ENCODE measurements at places on chromosomes 12 and 14.

DNA sequence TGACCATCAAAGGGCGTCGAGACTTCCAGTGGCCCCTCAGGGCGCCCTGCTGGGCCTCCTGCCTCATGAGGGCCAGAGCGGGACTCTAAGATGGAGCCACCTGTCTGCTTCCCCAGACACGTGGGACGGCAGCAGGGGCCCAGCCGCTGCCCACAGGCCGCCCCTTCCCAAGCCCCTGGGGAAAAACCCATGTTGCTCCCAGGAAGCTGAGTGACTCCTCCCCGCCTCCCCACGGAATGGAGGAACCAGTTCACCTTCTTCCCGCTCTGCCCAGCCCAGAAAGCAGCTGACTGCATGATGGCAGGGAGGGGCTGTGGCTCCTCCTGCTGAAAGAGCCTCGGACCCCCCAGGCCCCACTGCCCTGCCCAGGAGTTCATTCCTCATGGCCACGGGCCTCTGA lies 14.9 kb downstream of the RAB35 start:
- no peak for DNase-seq

GRCh38 chr12:51388846-51389245 lies 2.4 kb downstream of the GALNT6 start:
- DNase-seq, result no peak

DNA sequence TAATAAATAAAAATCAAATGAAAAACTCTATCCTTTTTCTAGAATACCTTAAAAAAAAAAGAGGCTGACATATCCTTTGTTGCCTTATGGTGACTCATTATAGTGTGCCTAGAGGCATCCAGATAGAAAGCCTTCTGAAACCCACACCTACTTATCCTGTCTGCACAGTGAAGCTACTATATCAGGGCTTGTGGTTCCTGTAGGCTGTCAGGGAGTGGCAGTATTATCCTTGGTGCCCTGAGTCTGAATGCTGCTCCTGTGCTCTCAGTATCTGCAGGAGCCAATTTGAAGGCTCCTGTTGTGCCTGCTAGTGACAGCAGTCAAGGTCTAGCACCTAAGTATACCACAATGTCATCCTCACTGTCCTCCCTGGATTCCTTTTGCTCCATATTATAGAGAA lies 168.4 kb upstream of the AVPR1A start:
- DNase-seq, result peak; percentile 90

- no peak for DNase-seq
Measured at GRCh38 chr14:58736606-58737005, 98.8 kb downstream of the DACT1 start.

DNA sequence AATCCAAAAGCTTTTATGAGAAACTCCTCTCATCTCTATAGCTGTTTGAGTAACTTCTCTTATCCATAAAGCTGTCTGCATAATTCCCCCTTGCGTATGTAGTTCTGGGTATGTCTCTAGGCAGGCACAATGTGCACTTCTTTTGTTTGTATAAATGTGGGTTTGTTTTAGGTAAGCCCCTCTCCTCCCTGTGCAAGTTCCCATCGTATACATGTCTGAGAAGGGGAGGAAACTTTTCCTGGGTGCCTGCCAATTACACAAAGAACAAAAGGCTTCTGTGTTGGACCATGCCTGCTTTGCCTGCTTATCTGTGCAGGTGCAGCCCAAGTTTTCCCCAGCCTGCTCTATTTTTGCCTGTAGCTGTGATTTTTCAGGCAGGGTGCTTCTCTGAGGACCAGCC lies 96.7 kb downstream of the CCER1 start:
- no peak for DNase-seq

DNA sequence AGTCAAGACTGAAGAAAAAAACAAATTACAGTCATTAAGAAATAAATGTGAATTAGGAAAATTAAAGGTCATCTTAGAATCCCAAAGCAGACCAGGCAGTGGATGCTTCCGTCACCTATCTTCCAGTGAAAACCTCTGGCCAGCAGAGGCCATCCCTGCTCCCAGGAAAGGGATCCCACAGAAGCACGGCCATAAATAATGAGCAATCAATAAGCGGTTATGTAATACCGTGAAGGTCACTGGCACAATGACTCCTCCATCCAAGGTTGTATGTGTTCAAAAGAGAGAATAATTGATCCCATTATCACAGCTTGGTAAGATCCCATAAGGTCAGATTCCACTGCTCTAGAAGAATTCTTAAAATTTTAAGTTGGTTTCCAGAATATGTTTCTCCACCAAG lies 85.7 kb downstream of the PPP2R5E start:
- no peak for DNase-seq

DNA sequence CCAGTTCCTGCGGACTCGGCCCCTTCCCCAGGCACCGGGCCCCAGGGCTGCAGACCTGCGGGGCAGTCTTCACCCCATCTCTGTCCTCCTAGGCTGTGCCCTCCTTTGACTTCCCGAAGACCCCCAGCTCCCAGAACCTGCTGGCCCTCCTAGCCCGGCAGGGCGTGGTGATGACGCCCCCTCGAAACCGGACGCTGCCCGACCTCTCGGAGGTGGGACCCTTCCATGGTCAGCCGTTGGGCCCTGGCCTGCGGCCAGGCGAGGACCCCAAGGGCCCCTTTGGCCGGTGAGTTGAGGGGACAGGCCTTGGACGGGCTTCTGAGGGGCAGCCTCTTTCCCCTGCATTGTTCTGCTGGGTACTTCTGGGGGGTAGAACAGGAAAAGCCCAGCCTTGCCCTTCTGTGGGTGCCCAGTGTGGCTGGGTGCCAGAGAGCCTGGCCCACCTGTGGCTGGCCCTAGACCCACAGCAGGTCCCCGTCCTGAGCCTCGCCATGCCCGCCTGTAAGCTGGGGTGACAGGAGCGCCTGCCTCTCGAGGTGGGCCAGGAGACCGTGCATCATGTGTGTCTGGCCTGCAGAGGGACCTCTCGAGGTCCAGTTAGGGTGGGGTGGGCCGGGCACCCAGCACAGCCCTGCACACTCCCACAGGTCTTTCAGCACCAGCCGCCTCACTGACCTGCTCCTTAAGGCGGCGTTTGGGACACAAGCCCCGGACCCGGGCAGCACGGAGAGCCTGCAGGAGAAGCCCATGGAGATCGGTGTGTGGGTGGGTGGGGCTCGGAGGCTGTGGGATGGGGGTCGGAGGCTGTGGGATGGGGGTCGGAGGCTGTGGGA lies 12.6 kb upstream of the PUS1 start:
- no peak for DNase-seq

DNA sequence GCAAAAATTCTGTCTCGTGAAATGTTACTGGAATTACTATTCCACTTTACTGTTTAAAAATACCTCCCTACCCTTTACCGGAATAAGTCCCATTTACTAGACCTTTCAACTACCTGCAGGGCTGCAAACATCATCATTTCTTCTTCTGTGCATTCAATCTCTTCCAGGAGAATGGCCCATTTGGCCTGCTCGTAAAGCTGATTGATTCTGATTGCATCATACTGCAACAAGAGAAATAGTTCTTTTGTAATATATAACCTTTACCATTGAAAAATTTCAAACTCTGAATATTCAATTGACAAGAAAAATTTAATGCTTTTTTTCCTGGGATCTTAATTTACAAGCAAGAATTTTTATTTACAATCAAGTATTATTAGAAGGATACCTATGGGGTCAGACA lies 72.4 kb downstream of the FERMT2 start:
- DNase-seq, result no peak

- DNase-seq, result peak; percentile 100
Measured at GRCh38 chr12:6215932-6216494, 15.8 kb downstream of the CD9 start.

- no peak for DNase-seq
Measured at GRCh38 chr12:70772836-70773235, 135.6 kb upstream of the PTPRB start.

DNA sequence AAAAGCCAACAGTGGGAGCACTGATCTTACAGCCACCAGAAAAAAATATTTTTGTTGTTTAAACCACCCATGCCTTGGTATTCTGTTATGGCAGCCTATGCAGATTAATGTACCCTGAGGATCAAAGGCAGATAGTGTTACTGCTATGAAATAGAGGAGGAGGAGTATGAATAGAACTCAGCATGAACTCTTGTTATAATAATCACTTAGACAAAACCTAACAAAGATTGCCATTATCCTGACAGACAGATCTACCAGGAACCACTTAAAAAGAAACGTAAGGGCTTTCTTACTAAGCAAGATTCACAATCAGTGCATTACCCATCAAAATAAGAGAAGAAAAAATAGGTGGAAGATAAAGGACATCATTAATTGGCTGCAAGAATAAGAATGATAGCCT lies 558.3 kb downstream of the GALC start:
- no peak for DNase-seq

DNA sequence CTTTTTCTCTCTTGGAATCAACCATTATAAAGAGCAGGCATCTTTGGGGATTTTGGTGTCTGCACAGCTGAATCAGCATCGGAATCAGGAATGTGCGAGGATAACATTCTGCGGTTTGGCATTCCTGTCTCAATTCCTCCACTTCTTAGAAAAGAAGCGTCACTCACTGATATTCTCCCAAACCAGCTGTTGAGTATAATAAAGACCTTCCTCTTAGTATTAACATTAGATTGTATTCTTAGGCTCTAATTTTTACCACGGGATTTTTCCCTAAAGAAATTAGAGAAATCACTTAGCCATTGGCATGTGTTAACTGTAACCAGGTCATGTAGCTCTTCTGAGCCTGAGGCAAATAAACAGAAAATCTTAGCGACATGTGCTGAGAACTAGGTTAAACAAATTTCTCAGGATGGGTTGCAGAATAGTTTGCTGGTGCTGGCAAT lies 128.7 kb downstream of the TMX1 start:
- no peak for DNase-seq

- DNase-seq, result no peak
Measured at GRCh38 chr12:42570076-42570475, 19.5 kb downstream of the PRICKLE1 start.

- peak; percentile 98 for DNase-seq
Measured at GRCh38 chr12:3304436-3305165, 186.4 kb upstream of the PRMT8 start.

All from kidney glomerular epithelial cell (primary cell).